ENCODE measurements at places on chromosomes 5 and 9. TPM values are rescaled to one million over a fixed set of nuclear protein-coding genes. Genes with fewer than 3 reads are reported as not detected.

- no peak for DNase-seq
Observed at GRCh38 chr9:2755285-2755684, 38.0 kb downstream of the KCNV2 start.

The SDHA gene
- total RNA-seq = 79.2 TPM

The AP3B1 gene
- total RNA-seq = 18.9 TPM

DNA sequence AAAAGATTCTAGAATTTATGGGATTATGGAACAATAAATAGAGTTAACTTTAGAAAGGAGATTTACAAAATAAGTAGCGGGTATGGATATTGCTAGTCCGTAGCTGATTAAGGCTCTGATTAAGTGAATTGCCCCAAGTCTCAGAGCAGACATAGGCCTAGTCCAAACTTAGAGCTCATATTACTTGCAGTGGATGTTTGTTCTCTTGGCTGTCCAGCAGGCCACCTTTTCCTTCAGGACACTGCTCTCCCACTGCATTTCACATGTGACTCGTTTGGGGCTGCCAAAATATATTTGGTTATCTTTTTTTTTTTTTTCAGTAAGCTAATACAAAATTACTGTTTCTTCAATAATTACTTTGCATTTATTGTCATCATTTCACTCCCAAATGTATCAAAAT lies 76.6 kb downstream of the ARRDC3 start:
- no peak for DNase-seq

DNA sequence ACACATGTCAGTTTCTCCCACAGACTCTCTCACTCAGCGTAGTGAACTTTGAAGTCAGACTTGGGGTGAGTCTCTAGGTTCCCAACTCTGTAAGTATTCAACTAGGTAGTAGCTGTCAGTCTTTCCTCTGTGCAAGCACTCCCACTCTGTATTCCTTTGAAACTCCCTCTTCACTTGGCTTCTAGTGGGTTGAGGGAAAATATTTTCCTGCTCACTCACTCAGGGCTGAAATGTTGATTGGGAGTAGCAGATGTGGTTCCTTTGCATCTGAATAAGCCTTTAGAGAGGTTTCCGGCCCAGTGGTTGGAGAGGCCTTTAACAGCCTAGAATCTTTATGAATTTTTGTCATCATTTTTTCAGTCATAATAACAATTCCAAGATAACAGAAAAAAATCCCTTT lies 18.1 kb upstream of the ARRDC3 start:
- no peak for DNase-seq

DNA sequence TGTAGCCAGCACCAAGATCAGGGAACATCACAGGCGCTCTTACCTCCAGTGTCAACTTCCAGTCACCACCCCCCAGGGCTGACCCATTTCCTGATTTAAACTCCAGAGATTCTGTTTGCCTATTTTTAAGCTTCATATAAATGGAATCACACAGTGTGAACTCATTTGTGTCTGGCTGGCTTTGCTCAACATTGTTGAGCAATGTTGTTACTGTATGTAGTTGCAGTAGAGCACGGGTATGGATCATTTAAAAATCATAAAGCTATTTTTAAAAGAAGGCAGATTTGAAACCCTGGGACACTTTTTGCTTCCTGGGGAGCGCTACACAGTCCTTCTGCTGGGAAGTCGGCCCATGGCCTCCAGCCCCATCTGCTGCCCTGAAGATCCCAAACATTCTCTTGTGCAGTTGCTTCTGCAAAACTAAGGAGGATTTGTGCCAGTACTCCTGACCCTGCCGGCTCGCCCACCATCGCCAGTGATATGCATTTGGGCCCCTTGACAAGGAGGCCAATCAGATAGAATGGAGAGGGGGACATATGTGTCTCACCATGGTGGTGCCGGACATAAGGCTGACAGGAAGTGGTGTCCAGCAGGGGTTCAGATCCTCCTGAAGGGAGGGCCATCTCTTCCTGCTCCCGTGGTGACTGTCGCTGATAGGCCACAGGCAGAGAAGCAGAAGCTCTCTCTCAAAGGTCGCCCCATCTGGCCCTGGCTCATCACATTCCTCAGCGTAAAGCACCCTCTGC lies 13.3 kb downstream of the DCANP1 start:
- peak; percentile 21 for DNase-seq

DNA sequence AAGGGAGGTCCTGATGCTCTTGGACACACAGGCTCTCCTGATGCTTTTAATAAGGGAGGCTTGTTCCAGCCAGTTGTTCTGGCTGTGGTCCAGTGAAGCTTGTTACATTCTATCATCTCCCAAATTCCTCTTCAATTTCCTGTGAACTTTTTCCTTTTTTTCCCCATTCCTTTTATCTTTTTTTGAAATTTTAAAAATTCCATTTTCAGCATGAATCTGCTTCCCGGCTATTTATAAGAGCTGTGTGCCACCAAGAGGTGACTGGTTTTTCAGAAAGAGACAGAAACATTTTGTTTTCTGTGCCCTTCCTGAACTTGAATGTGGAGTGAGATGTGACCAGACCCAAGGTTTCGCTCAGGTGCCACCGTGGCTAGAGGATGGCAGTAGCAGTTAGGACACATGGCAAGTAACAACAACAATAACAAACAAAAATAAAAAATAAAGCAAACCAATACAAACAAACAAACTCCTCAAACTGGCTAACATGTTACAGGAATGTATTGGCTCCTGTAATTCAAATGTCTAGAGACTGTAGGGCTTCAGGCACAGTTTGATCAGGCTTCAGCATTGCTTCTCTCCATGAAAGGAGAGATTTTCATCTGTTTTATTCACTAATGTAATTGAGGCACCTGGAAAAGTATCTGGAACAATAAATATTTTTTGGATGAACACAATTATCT lies 121.1 kb downstream of the BOD1 start:
- DNase-seq = no peak

- no peak for DNase-seq
Observed at GRCh38 chr5:3139499-3139931, 388.0 kb upstream of the IRX2 start.

- DNase-seq = no peak
Observed at GRCh38 chr5:44454002-44454401, 64.8 kb upstream of the FGF10 start.

The IL3 gene
- total RNA-seq = not detected

The COL5A1 gene
- total RNA-seq = 15.6 TPM

GRCh38 chr5:125129151-125129806 lies 382.8 kb upstream of the ZNF608 start:
- DNase-seq = no peak

DNA sequence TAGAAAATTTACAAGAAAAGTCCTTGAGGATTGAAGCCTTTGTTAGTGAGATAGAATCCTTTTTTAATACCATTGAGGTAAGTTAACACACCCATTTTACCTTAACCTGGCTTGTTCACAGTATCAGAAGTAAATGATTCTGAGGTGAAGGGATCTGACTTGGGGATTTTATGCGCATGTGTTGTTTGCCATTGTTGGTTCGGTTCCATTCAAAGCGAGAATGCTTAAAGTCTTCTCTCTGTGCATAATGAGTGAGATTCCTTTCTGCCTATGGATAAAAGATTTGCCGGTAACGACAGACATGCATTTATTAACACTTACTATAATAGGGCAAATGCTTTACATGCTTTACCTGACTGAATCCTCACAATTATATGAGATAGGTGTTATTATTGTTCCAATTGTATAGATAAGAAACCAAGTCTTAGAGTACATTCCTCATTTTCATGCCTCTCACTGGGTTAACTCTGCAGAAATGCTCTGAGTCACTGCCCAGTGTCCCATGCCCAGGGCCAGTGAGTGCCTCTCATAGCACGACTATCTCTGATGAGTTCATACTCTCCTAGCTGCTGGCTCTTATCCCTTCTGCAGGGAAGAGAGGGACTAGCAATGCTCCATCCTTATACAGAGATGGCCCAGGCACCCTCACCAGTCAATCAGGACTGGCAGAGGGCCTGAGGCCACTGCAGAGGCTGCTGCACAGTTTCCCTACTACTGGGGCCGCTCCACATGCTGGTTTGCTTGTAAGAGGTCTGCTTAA lies 54.4 kb downstream of the CMYA5 start:
- DNase-seq = no peak

All from liver (tissue), 10 donors.